ENCODE measurements at places on chromosomes 7 and 10. TPM values are rescaled to one million over a fixed set of nuclear protein-coding genes. Genes with fewer than 3 reads are reported as not detected.

- no peak for DNase-seq
Measured at GRCh38 chr7:101031082-101031481, 11.2 kb downstream of the MUC17 start.

DNA sequence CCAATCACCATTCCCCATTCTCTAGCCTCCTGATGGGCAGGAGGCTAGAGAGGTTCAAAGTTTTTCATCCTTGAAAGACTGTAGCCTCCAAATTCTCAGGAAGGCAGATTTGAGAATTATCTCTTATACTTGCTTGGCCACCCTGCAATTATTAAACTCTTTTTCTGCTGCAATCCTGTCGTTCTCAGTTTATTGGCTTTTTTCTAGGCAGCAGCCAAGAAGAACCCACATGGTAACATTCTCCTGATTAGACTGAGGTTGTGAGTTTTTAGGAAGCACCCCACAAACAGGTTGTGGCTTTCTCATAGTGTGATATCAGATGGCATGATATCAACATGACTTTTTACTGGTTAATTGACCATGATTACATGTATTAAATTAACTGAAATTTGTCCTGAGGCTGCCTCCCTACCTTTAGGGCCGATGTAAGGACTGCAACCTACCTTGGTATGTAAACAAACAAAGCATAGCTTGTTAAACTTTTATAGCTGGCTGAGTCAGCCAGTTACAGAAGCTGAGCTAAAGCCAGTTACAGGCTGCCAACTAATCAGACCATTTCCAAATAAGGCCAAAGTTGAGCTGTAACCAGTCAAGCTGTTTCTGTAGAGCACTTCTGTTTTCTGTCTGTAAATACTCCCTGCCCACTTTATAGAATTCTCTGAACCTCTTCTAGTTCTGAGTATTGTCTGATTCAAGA lies 3.2 kb upstream of the ZNF248 start:
- no peak for DNase-seq

DNA sequence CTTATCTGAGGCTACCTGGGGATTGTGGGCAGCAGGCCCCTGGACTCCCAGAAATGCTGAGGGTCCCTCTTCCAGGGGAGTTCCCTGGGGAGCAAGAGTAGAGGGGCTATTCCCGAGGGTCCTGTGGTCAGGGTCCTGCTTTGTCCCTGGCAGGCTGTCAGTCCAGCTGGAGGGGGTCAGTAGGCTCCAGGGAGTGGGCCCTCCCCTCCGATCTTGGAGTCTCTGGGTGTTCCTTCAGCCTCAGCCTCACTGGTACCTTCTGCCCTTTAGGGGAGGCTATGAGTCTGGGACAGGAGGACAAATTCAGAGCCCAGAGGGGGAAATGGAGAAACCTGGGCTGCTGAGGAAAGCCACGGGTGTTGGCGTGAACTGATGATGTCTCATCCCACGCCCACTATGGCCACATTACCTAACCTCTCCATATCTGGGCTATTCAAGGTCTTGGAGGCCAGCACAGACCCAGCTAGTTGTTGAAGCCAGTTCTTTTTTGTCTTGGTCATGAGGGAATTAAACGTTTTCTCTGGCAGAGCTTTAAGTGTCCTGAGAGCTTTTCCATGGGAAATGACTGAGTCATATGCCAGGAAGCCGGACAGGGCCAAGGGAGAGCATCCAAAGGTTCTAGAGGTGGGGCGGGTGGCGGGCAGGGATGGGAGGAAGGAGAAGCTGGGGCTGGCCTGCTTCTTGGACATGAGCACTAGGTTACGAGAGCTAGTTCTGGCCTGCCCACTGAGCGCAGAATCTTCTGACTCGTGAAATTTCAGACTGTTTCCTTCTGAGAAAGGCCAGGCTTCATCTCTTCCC lies 6.2 kb downstream of the CALHM2 start:
- no peak for DNase-seq

- no peak for DNase-seq
Measured at GRCh38 chr7:112538726-112539255, 58.0 kb downstream of the LSMEM1 start.

ZNF789 gene
- total RNA-seq = 5.0 TPM

DNA sequence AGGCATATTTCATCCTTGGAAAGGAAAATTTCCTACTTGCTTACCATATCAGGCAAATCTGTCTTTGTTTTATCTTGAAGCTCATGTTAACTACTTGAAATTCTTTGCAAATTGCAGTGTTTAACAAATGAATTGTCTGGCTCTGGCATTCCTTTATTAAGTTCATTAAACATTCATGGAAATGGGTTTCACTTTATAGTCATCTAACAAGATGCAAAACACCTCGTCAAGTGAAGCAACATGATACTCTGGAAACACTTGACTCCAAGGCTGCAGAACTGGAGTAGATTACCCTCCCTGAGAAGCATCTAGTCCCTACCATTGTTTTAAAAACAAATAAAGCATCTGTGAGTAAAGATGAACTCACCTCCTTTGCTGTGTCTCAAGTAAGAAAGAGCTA lies 1086.9 kb downstream of the NRG3 start:
- no peak for DNase-seq

DNA sequence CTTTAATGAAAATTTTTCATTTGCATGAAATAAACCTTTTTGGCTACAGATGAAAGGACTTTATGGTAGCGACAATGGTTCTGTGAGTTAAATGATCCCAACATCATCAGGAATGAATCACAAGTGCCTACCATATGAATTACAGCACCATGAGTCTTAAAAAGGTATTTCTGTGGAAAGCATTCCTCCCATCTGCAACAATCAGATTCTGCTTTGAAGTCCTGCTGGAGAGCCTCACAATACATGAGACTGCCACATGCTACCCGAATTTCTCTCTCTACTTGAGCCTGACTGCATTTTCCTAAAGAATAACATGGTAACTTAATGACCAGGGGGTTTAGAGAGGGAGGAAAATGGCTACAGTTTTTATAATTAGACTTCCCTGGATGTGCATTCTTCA lies 190.3 kb downstream of the TWIST1 start:
- DNase-seq = no peak

DNA sequence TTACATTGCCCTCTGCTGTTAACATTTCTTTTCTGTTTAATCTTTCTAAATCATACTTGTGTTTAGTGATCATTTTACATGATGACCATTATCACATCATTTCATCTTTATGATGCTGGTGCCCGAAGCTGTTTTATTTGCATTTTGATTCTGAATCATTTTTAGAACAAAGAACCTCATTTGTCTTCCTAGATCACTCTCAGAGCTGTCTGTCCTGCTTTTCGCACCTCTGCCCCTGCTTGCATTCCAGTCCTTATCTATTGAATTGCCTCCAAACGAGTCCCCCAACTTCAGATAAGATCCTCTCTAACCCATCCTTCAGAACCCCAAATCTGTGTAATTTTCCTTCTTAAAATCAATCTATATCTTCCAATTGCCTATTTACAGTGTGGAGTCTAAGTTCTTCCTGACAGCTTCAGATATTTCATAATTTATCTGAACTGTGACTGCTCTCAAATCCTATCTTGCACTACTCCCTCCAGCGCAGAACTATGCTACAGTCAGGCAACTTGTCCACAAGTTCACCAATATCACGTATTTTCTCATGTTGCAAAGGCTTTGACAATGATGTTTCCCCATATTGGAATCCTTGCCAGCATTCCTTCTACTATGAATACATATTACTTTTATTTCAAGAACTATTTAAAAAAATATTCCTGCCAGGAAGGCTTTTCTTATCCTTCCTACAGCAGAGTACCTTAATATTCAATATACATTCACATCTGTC lies 346.5 kb upstream of the CACNA2D1 start:
- DNase-seq = no peak

DNA sequence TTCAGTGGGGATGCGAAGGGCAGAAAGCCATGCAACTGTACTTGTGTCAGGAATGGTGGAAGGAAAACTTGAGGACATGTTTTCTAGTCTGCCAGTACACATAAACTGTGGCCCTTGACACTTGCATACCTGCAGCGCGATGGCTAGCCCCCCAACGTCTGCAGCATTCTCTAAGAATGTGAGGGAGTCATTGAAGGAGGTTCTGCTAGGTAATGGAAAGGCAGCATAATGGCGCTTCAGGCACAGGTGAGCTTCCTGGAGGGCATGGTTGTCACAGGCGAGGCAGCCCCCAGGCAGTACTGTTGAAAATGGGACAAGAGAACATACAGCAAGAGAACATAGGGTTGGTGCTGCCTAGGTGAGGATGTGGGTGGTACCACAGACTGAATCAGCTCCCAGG lies 3.5 kb downstream of the LLCFC1 start:
- DNase-seq = no peak

Data from right lobe of liver (tissue), 6 donors.